Activated CD8-positive, alpha-beta T cell treated with anti-CD3 and anti-CD28 coated beads for 36 hours (primary cell): ENCODE measurements at places on chromosomes 16 and 17. TPM values are rescaled to one million over a fixed set of nuclear protein-coding genes. Genes with fewer than 3 reads are reported as not detected.
A peak's percentile ranks its signal among the peaks of the same experiment; 100 is the strongest.

GRCh38 chr17:64639516-64639915 lies 22.6 kb downstream of the SMURF2 start:
- H3K4me3 ChIP-seq = no peak overlapping the region
- H3K36me3 ChIP-seq = peaks cover 11% of the 10 kb centered on the region
- peaks cover 31% of the 10 kb centered on the region for H3K4me1 ChIP-seq
- H3K27ac ChIP-seq = no peak overlapping the region
- no peaks in the 10 kb centered on the region for H3K27me3 ChIP-seq

DNA sequence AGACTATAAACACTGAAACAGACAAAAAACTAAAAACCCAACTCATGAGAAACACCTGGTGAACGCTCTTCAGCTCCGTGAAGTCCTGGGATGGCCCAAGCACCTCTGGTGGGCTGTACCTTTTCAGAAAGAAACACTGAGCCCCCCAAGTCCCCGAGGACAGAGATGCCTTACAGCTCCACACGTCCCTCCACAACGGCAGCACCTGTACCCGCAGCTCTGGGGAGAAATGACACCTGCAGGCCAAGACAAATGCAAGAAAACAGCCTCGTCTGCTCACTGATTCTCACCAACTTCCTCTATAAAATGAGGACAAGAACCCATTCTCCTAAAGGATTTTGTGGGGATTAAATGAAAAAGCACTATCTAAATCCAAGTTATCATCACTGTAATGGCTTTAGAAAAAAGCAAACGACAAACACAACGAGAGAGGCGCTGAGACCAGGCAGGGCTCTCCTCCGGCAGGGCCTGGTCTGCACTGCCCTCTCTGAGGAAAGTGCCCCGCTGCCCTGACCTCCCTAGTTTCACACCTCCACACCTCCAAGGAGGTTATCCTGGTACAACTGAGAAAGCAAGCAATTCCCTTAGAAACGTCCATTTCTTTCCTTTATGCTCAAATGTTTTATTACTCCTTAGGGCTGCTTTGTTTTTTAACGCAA lies 114.9 kb downstream of the ZNF778 start:
- DNase-seq = no peak
- H3K4me3 ChIP-seq = no peak overlapping the region
- peaks cover 3% of the 10 kb centered on the region for H3K36me3 ChIP-seq

PITPNM3 gene
- 0.87 TPM for total RNA-seq

- peaks cover 5% of the 10 kb centered on the region for H3K27me3 ChIP-seq
- DNase-seq = no peak
- H3K4me1 ChIP-seq = no peaks in the 10 kb centered on the region
- no peak overlapping the region for H3K27ac ChIP-seq
Observed at GRCh38 chr17:36475346-36475970, 11.0 kb upstream of the ZNHIT3 start.

SLC38A8 gene
- total RNA-seq = not detected

GRCh38 chr16:85383836-85384832 lies 229.0 kb upstream of the GSE1 start:
- H3K4me3 ChIP-seq = no peak overlapping the region
- DNase-seq = no peak

GRCh38 chr17:7207120-7208001 lies 12.3 kb downstream of the DLG4 start:
- H3K36me3 ChIP-seq = no peaks in the 10 kb centered on the region

MYH2 gene
- not detected for total RNA-seq

SPNS2 gene
- 1.2 TPM for total RNA-seq

TLCD1 gene
- 6.5 TPM for total RNA-seq

GRCh38 chr16:89354325-89354724 lies 136.0 kb downstream of the ANKRD11 start:
- H3K4me1 ChIP-seq = peaks cover 90% of the 10 kb centered on the region
- H3K27ac ChIP-seq = peak overlapping the region; percentile 13
- DNase-seq = no peak
- peaks cover 55% of the 10 kb centered on the region for H3K36me3 ChIP-seq
- no peak overlapping the region for H3K4me3 ChIP-seq
- H3K27me3 ChIP-seq = no peaks in the 10 kb centered on the region

GRCh38 chr17:6450926-6451832 lies 6.9 kb downstream of the PIMREG start:
- H3K27me3 ChIP-seq = no peaks in the 10 kb centered on the region
- no peak overlapping the region for H3K4me3 ChIP-seq
- no peak overlapping the region for H3K27ac ChIP-seq
- no peaks in the 10 kb centered on the region for H3K36me3 ChIP-seq
- H3K4me1 ChIP-seq = peaks cover 2% of the 10 kb centered on the region
- no peak for DNase-seq

DNA sequence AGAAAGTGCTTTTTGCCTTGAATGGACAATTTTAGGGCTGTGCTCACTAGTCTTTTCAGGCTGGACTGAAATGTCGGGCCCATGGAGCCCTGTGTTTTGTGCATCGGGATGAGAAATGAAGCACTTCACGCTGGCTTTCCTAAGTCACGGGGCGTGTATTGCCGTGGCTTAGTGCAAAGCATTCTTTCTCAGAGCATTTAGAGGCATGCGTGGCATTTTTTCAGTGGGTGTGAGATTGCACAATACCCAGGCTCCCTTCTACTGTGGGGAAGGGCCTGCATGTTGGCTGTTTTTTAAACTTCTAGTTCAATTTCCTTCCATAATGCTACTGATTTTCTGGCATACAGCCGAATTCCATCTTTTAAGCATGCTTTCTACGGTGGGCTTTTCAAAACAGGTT lies 12.6 kb upstream of the POLR3E start:
- H3K36me3 ChIP-seq = peaks cover 29% of the 10 kb centered on the region
- DNase-seq = no peak
- H3K27me3 ChIP-seq = no peaks in the 10 kb centered on the region
- H3K4me3 ChIP-seq = no peak overlapping the region
- H3K27ac ChIP-seq = no peak overlapping the region

DNA sequence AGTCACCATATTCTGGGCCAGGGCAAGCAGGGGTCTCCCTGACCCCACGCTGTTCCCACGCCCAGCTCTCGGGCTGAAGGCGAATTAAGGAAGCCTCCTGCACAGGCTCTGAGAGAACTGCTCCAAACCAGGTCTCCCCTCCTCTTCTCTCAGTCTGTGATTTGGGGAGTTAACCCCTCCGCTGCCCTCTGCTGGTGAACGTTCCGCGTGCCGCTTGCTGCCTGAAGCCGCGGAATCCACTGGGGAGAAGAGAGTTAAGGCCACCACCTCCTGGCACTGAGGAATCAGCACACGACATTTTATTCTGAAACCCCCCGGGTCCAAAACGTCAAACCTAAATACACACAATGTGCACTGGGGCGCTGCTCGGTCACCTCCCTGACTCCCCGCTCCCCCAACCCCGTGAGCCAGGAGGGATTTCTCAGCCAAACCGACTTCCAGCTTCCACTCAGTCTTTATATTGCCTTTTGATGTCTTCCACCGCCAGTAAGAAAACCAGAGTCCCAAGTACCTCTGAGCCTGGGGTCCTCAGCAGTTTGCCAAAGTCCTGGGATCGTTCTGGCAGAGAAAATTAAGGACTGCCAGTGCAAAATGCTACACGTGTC lies 54.4 kb upstream of the RCVRN start:
- no peaks in the 10 kb centered on the region for H3K36me3 ChIP-seq
- no peaks in the 10 kb centered on the region for H3K4me1 ChIP-seq
- no peaks in the 10 kb centered on the region for H3K27me3 ChIP-seq
- no peak overlapping the region for H3K4me3 ChIP-seq
- DNase-seq = peak; percentile 70

- H3K27me3 ChIP-seq = peaks cover 21% of the 10 kb centered on the region
- H3K4me1 ChIP-seq = peaks cover 9% of the 10 kb centered on the region
- H3K27ac ChIP-seq = no peak overlapping the region
- peak; percentile 67 for DNase-seq
- H3K4me3 ChIP-seq = peak overlapping the region; percentile 70
Observed at GRCh38 chr17:386141-386876, 33.7 kb upstream of the RPH3AL start.

HSPB9 gene
- total RNA-seq = not detected

ZPBP2 gene
- total RNA-seq = not detected

IRX5 gene
- 0.34 TPM for total RNA-seq

DNA sequence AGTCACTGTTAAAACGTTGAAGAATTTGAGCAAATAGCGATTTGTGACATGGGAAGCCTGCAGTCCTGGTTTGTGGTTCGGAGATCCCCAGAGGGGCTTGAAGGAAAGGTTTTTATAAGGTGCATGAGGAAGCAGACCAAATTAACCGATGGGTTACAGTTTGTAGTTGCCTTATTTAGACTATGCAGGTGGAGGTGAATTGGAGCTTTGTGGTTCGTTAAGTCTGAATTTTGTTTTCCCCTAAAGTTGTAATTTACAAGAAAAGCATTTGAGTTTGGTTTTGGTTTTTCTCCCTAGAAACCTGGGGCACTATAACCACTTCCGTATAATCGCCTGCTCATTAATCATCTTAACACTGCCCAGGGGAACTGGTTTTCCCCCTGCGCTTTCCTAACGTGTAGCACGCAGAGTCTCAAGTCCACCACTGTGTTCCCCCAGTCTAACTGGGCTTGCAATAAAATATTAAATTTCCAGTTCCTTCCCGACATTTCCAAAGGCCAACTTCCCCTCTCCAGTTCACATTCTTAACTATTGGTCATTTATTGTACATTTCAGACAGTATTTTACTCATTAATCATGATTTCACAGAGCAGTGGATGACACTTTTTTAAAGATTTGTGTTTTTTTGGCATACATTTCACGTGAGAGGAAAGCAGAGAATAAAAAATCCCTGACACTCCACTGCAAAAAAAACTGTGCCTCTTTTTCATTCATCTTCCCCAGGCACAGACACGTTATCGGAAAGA lies 932 bp downstream of the ZNF267 start:
- no peaks in the 10 kb centered on the region for H3K27me3 ChIP-seq
- DNase-seq = peak; percentile 73
- H3K36me3 ChIP-seq = peaks cover 55% of the 10 kb centered on the region
- peaks cover 73% of the 10 kb centered on the region for H3K4me1 ChIP-seq
- H3K4me3 ChIP-seq = peak overlapping the region; percentile 97

DNA sequence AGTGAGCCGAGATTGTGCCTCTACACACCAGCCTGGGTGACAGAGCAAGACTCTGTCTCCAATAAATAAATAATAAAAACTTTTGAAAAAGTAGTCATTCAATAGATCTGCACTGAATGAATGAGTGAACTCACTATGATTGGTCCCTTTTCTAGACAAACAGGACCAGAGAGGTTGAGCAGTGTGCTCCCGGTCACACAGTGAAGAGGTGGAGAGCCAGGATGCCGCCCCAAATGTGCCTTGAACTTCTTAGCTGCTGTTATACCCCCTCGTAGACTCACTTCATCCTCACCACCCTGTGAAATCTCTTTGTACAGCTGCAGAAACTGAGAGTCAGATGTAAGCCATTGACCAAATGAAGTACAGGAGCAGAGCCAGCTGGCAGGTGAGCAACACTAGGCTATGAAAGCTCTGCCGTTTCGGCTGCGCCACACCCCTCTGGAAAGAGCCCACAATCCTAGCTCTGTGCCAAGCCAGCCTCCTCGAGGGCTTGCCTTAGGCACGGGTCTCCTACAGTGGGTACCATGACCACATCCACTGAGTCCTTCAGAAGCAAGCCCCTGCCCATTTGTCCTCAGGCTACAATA lies 7.8 kb upstream of the KIAA0513 start:
- no peak overlapping the region for H3K27ac ChIP-seq
- peaks cover 16% of the 10 kb centered on the region for H3K4me1 ChIP-seq
- H3K4me3 ChIP-seq = no peak overlapping the region

STX1B gene
- total RNA-seq = 1.1 TPM

GRCh38 chr17:72977771-72978417 lies 114.6 kb downstream of the SLC39A11 start:
- no peak overlapping the region for H3K4me3 ChIP-seq
- no peak for DNase-seq
- peaks cover 12% of the 10 kb centered on the region for H3K4me1 ChIP-seq
- peaks cover 5% of the 10 kb centered on the region for H3K36me3 ChIP-seq
- H3K27me3 ChIP-seq = no peaks in the 10 kb centered on the region
- H3K27ac ChIP-seq = no peak overlapping the region

GRCh38 chr16:68737046-68737729 lies at the start of gene CDH1:
TSS of gene CDH1 (plus strand) at chr16:68737292. CDS start at chr16:68737416, 124 bp downstream.
- H3K36me3 ChIP-seq = no peaks in the 10 kb centered on the region
- peak; percentile 36 for DNase-seq
- peaks cover 34% of the 10 kb centered on the region for H3K27me3 ChIP-seq
- no peak within 1 kb of the TSS for H3K27ac ChIP-seq
- H3K4me1 ChIP-seq = peaks cover 11% of the 10 kb centered on the region
- H3K4me3 ChIP-seq = peak within 1 kb of the TSS; percentile 37

CAVIN1 gene
- 2.0 TPM for total RNA-seq
